ENCODE measurements at places on chromosomes 6 and 20.

DNA sequence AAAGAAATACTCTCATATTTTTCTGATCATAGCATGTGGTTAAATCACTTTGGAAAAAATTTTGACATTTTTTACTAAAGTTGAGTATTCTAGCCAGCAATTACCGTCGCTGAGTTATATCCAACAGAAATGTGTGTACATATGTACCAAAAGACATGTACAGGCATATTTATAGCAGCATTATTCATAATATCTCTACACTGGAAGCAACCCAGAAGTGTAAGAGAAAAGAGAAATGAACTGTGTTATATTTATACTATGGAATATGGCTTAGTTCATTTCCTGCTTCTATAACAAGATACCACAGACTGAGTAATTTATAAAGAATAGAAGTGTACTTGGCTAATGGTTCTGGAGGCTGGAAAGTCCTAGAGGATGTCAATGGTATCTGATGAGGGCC, 474.0 kb upstream of the GJE1 start:
- no peak for DNase-seq

DNA sequence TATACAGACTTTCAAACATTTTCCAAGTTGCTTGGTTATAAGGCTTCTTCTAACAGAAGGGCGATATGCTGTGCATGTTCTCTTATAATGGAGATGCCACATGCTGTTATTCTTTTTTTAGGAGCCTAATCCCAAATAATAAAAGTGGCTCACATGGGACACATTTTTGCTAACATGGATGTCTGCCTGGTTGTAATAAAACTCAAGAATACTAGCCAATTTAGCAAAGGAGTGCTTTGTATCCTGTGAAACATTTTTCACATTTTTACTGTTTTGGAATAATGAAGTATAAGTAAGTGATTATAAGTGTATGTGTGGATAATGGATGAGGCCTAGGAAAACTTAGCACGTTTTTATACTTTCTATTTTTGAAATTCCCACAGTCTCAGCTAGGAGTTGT, 312.2 kb downstream of the LAMA2 start:
- DNase-seq: no peak

DNA sequence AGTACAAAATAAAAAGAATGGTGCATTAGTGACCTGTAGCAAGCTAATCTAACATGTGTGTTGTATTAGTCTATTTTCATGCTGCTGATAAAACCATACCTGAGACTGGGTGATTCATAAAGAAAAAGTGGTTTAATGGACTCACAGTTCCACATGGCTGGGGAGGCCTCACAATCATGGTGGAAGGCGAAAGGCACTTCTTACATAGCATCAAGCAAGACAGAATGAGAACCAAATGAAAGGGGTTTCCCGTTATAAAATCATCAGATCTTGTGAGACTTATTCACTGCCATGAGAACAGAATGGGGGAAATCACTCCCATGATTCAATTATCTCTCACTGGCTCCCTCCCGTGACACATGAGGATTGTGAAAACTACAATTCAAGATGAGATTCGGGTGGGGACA, 45.4 kb upstream of the AIG1 start:
- DNase-seq: no peak

- DNase-seq: no peak
These were observed 25.0 kb downstream of the TAB2 start for GRCh38 chr6:149342525-149342924.

Data from nucleus accumbens (tissue), 56 donors.